Astrocyte of the spinal cord (primary cell): ENCODE measurements at places on chromosomes 2 and 18.

GRCh38 chr18:74040459-74041332 is 106.9 kb downstream of the FBXO15 start:
- no peak for DNase-seq

- no peak for DNase-seq
Observed at GRCh38 chr18:3970929-3971328, 484.2 kb downstream of the DLGAP1 start.

DNA sequence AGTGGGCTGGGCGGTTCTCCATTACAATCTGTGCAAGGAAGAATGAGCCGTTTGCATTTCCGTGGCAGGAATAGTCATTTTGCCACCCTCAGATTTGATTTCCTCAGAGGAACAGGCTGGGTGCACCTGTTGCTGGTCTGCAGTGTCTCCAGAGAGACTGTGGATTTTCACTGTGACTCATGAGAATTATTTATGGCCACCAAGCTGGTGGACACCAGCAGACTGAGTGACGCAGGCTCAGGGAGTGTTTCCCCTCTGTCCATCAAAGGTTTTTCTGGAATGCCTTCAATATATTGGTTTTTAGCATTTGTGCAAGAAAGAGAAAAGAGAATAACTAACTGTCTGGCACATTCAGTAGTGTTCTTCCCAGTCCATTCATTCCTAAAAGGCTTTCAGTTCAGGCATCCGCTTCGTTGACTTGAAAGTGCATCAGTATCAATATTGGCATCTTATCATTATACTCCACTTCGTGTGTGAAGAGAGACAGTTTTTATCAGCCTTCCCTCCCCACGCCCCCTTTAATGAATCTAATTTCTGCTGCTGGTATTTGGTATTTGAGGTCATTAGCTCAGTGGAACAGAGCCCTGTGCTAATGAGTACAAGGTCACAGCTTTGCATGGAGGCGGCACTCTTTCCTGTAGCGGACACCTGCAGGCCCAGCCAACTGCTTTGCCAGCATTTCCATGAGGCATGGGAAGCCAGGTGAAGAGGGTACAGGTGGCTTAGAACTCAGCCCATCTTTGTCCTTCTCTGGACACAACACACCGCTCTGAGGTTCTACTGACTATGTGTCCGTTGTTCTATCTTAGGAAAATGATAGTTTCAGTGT is 39.9 kb downstream of the PRKCE start:
- no peak for DNase-seq

GRCh38 chr2:184394642-184395041 is 203.7 kb upstream of the ZNF804A start:
- peak; percentile 8 for DNase-seq

- no peak for DNase-seq
Observed at GRCh38 chr18:63590373-63590772, 3.2 kb downstream of the SERPINB13 start.

- DNase-seq = no peak
Observed at GRCh38 chr2:18083806-18084205, 205.3 kb downstream of the KCNS3 start.

DNA sequence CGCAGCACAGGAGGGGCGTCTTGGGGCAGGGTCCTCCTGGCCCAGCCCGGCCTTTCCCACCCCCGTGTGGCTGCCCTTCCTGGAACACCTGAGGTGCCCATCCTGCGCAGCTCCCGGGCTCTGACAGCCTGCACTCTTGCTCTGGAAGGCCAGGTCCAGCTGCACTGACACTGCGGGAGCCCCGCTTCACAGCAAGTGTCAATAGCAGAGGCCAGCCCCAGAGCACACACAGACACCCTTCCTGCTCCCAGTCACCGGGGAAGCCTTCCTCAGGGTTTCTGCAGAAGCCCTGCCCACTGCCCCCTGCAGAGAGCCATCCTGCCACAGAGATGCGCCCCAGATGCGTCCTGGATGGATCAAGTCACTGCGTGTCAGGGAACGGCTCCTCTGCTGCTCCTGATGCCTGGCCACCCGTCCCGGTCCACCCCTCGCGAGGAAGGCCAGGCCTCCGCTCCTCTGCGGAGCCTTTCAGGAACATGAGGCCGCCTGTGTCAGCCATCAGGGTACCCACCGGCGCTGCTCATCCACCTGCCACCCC is 519.2 kb upstream of the MYT1L start:
- DNase-seq = no peak

- no peak for DNase-seq
Observed at GRCh38 chr2:178819147-178819875, 12.1 kb upstream of the TTN start.
